ENCODE measurements at places on chromosomes 5 and 9.

DNA sequence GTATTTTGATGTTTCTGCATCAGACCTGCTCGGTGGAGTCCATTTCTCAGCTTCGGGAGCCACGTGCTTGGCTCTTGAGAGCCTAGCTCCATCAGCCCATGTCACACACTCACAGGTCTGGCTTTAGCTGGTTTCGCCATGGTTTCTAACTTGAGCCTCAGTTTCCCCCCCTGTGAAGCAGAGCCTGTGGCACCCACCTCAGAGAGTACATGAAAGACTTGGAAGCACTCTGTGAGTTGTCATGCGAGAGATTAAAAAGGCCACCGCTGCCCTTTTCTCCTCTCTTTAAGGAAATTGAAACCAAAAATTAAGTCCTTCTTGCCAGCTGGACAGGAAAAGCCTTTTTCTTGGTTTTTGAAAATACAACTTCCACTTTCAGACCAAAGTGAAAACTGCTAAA lies 8.8 kb downstream of the TENT4A start:
- no peak for DNase-seq

DNA sequence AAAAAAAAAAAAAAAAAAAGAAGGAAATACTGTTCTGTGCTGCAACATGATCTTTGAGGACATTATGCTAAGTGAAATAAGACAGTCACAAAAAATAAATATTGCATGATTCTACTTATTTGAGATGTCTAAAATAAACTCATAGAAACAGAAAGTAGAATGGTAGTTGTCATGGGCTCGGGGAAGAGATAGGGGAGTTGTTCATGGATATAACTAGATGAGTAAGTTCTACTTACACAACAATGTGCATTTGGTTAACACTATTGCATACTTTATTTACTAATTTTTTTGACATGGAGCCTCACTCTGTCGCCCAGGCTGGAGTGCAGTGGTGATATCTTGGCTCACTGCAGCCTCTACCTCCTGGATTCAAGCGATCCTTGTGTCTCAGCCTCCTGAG lies 15.2 kb downstream of the MAML1 start:
- DNase-seq = no peak

DNA sequence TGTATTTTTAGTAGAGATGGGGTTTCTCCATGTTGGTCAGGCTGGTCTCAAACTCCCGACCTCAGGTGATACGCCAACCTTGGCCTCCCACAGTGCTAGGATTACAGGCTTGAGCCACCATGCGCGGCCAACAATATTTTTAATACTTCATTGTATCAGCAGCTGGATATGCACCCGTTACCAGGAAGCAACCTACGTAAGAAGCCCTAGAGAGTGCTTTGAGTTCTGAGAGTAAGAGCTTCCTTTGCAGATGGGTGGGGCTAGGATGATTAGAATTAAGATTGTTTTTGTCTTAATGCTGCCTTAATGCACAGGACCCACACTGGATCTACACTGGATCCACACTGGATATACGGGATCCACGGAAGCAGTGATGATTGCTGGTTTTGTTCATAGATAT lies 123.9 kb upstream of the ABCA1 start:
- no peak for DNase-seq

- DNase-seq = no peak
These were observed 147.8 kb downstream of the CACNA1B start for GRCh38 chr9:138025417-138025816.

GRCh38 chr9:133813749-133814585 lies 75.8 kb upstream of the SARDH start:
- DNase-seq = no peak

DNA sequence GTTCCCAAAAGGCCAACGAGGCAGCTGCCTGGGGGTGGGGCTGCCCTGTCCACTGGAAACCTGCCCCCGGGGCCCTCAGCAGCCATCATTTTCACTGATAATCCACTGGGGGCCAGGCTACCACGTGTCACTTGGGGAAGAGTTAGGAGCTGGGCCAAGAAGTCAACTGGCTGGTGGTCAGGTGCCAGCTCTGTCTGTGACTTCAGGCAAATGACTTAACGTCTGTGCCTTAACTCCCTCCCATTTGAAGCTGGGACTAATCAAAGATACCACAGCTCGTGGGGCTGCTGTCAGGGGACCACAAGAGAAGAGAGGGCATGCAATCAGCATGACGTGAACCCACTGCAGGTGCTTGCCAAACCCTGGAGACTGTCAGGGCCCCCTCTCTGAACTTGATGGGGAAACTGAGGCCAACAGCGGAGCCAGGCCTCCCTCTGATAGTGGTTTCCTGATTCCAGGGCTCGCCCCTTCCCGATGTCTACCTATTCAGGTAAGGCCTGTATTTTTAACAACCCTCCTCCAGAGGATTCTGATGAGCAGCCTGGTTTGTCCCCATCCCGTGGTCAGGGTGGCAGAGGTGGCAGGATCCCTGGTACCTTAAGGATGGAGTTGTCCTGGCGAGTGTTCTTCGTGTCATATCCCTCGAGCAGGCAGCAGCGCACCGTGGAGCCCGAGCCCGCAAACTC lies 12.3 kb upstream of the DPM2 start:
- no peak for DNase-seq

- DNase-seq = no peak
These were observed 962 bp upstream of the TXN start for GRCh38 chr9:110257097-110257841.

DNA sequence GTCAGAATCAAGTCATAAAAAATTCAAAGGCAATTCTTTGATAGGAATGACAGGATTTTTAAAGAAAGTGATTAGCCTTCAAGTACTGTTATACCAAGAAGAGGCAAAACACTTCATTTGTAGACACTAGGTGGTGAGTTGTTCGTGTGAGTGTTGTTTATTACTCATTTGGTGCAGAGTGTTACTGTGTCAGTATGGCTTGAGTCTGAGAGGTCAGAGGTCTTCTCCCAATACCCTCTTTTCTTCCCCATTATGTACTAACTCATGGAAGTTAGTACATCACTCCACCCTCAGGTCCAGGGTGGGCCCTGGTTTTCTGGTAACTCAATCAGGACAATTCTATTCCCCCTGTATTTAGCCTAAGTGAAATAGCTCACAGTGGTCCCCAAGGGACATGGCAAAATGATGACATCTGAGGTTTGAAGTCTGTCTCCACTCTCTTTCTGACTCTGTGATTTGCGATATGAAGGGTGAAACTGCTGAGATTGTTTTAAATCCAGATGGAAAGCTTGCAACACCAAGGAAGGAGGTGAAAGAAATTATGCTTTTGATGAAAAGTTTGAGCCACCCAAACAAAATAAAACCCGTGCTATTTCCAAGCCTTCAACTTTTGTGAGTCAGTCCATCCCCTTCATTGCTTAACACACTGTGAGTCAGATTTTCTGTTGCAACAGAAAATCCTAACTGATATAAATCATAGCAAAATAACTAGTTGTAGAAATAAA lies 56.8 kb downstream of the NUDT12 start:
- DNase-seq = no peak

GRCh38 chr5:106028314-106028713 lies 1642.4 kb downstream of the EFNA5 start:
- DNase-seq = no peak

GRCh38 chr5:14873093-14873492 lies 1.5 kb upstream of the ANKH start:
- DNase-seq = no peak

DNA sequence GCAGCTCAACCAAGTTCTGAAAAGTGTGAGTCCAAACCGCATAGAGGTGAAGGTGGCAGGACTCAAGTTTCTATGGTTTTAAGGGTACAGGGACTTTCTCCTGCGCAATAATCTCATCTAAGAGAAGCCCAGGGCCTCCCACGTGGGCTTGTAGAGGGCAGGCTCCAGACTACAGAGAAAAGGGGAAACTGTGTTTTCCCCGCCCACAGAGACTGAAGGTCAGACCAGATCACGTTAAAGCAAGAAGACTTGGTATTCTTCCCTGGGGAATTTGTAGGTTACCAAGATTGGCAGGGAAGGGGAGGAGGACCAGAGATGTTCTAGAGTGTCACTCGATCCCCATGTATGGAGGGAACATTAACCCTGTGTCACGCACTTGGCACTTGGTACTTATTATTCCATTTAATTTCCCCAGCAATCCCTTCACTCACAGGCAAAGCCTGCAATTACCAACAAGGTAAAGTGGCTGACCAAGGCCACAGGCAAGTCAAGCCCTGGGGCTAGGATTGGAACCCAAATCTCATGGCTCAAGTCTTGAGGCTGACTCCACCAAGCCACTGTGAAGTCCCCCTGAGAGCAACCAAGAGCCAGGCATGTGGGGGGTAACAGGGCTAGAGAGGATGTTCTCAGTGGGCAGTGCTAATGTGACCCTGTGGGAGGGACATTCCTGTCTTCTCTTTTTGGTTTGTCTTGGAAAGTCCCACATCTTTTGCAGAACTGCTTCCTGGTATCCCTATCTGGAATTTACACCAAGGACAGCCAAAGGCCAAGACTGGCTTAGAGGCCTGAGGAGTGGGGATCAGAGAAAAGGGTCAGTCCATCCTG lies 18.3 kb upstream of the NEK6 start:
- no peak for DNase-seq

- DNase-seq = no peak
These were observed 48.3 kb downstream of the DAP start for GRCh38 chr5:10712574-10713366.

GRCh38 chr5:15183520-15183919 lies 311.9 kb upstream of the ANKH start:
- no peak for DNase-seq

- DNase-seq = no peak
These were observed 2.8 kb upstream of the ENTREP1 start for GRCh38 chr9:69322256-69322655.

DNA sequence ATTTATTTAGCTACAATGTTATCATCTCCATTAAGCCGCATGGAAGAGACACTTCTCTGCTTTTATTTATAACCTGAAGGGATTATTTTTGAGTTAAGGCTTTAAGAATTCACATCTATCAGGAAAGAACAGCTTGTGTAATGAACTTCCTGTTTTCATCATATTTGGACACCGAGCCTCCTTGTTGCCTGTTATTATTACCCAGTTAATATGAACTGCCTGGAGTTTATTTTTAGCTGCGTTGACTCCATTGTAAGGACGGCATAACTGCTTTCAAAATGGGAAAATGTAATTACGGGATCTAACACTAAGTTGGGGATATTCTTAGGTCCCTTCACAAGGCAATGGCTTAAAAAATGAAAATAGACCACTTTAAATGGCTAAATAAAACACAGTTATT lies 89.0 kb upstream of the NR4A3 start:
- DNase-seq = no peak

DNA sequence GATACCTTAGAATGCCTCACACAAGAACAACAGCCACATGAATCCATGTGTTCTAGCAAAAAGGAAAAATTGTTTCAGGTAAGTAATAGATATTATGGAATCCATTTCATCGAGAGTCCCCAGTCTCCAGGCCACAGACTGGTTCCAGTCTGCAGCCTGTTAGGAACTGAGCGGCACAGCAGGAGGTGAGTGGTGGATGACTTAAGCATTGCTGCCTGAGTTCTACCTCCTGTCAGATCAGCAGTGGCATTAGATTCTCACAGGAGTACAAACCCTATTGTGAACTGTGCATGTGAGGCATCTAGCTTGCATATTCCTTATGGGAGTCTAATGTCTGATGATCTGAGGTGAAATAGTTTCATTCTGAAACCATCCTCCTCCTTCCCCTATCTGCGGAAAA lies 207.0 kb downstream of the CSNK1G3 start:
- no peak for DNase-seq

- DNase-seq = no peak
These were observed 18.8 kb upstream of the PCSK5 start for GRCh38 chr9:75871624-75872023.

DNA sequence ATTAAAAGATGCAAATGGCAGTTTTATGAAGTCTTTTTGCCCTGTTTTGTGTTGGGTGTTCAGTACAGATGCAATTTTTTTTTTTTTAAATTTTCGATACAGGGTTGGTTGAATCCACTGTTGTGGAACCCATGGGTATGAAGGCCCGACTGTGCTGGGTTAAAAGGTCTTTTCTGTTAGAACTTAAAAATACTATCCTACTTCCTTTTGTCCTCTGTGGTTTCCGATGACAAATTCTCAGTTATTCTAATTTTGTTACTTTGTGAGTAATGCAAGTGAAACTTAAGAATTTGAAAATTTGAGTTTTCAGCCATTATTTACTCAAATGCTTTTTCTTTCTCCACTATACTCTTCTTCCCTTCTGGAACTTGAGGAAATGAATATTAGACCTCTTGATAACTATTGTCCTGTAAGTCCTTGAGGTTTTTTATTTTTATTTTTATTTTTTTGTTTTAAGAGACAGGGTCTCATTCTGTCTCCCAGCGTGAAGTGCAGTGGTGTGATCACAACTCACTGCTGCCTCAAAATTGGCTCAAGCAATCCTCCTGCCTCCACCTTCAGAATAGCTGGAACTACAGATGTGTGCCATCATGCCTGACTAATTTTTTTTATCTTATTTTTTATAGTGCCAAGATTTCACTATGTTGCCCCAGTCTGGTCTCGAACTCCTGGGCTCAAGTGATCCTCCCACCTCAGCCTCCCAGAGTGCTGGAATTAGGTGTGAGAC lies 67.5 kb downstream of the ZCCHC7 start:
- no peak for DNase-seq

DNA sequence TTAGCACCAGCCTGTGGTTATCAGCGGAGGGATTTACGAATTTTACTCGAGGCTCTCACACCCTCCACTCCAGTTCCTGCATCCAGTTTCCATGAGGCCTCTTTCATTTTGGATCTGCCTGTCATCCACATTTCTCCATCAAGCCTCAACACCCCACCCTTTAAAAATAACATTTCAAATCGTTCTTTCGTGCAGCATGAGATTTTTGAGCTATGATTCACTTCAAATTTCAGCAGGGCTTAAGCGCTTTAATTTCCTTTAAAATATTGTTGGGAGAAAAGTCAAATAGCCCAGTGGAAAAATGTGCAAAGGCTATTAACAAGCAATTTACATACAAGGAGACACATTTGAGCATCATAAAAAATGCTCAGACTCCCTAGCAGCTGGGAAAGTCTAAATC lies 103.2 kb downstream of the MSX2 start:
- no peak for DNase-seq

DNA sequence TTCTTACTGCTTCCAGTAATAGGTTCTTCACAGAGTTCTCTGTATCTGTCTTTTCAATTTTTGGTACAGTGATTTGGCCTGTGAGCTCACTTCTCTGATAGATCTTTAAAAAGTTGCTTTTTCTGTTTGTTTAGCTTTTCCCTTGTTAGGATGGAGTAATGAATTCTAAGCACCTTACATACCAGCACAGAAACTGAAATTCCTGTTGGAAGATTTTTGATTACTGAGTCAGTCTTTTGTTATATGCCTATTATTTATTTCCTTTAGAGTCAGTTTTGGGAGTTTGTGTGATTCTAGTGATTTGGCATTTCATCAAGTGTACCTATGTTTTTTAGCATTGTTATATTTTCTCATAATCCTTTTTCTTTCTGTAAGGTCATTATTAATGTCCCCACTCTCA lies 37.6 kb upstream of the IPPK start:
- no peak for DNase-seq
